Cardiac muscle cell (in vitro differentiated cells and primary cell): ENCODE measurements at places on chromosomes 5 and 9.
A peak's percentile ranks its signal among the peaks of the same experiment; 100 is the strongest.

DNA sequence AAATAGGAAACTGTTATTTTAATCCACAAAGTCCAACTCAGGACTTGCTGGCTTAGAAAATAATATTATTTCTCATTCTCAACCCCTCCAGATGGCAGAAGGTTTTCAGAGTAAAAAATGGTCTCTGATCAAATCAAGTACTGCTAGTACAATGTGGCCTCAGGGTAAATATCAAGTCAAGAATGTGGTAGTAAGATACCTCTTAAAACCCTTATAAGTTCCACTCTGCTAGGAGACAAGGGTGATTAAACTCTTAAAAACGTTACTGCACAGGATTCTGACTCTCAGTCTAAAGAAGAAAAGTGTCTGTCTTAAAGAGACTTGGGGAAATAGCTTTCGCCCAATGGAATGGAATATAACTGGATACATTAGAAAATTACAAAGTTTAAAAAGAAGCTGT, 120.8 kb upstream of the PDE4D start:
- H3K4me3 ChIP-seq = no peak overlapping the region
- no peaks in the 10 kb centered on the region for H3K4me1 ChIP-seq
- no peak overlapping the region for H3K27ac ChIP-seq
- no peak for DNase-seq
- H3K36me3 ChIP-seq = no peaks in the 10 kb centered on the region

GRCh38 chr5:179800071-179800695, 6.4 kb downstream of the LTC4S start:
- no peak for DNase-seq
- H3K4me1 ChIP-seq = peaks cover 22% of the 10 kb centered on the region
- H3K27me3 ChIP-seq = no peaks in the 10 kb centered on the region
- no peak overlapping the region for H3K4me3 ChIP-seq
- peaks cover 7% of the 10 kb centered on the region for H3K36me3 ChIP-seq

DNA sequence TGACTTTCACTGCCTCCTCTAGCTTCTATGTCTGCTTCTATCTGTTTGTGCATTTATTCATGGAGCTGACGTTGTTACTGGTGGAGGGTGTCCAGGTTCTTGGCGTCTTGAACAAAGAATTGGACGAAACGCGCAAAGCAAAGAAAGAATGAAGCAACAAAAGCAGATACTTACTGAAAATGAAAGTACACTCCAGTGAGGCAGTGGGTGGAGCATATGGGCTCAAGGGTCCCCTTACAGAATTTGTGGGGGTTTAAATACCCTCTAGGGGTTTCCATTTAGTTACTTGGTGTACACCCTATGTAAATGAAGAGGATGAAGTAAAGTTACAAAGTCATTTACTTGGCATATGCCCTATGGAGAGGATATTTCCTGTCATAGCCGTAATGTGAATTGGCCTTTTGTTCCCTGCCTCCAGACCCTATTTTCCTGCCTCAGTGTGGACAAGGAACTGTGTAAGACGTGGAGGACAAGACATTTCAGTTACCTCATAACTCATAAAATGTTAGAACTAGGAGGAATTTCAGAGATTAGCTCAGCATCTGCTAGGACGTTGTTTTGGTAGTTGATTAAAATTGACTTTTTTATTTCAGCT, 3.1 kb downstream of the POLR3G start:
- no peaks in the 10 kb centered on the region for H3K36me3 ChIP-seq
- H3K4me3 ChIP-seq = no peak overlapping the region
- no peak for DNase-seq
- H3K27me3 ChIP-seq = peaks cover 3% of the 10 kb centered on the region
- peaks cover 16% of the 10 kb centered on the region for H3K4me1 ChIP-seq

DNA sequence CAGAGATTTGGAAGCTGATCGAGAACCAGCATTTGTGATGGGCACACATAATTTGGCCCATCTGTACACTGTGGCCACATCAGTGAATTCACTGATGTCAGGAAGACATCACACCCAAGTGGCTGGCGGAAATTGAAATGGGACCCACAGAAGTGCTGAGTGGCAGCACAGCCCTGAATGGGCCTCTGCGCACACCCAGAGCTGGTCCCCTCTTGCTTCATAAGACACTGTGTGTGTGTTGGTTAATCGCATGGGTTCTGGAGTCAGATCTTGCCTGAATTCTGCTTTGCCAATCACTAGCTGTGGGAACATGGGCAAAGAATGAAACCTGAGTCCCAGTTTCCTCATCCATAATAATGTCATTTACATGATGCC, 72.2 kb downstream of the PCSK5 start:
- no peak overlapping the region for H3K27ac ChIP-seq
- no peak overlapping the region for H3K4me3 ChIP-seq

- H3K4me1 ChIP-seq = no peaks in the 10 kb centered on the region
- no peaks in the 10 kb centered on the region for H3K27me3 ChIP-seq
- no peak overlapping the region for H3K27ac ChIP-seq
- peak; percentile 88 for DNase-seq
- H3K36me3 ChIP-seq = no peaks in the 10 kb centered on the region
- no peak overlapping the region for H3K4me3 ChIP-seq
Observed at GRCh38 chr9:33452828-33453271, 5.5 kb upstream of the AQP3 start.

DNA sequence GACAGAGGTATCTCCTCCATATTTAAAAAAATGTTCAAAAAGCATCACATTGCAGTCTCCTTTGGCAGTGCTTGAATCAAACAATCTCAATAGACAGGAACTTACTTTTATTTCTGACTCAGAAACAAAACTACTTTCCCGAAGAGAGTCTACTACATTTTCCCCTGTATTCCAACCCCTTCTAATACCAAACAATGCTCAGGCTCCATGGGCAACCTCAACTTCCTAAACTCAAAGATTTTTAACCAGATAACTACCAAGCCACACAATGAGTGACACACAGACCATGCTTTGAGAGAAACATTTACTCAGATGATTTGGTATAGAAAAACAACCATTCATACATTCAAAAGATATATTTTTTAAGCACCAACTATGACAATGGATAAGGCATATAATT, 70.5 kb downstream of the APBA1 start:
- H3K27me3 ChIP-seq = no peaks in the 10 kb centered on the region
- DNase-seq = no peak
- no peaks in the 10 kb centered on the region for H3K36me3 ChIP-seq
- H3K27ac ChIP-seq = no peak overlapping the region
- no peak overlapping the region for H3K4me3 ChIP-seq

GRCh38 chr9:130664251-130665028, at the start of gene PRDM12:
Gene PRDM12, plus strand, starts transcription at chr9:130664594. Its CDS starts 60 bp downstream, at chr9:130664654.
- DNase-seq = no peak
- no peaks in the 10 kb centered on the region for H3K36me3 ChIP-seq
- peaks cover 100% of the 10 kb centered on the region for H3K27me3 ChIP-seq

- DNase-seq = no peak
- no peak overlapping the region for H3K4me3 ChIP-seq
- no peaks in the 10 kb centered on the region for H3K4me1 ChIP-seq
- no peaks in the 10 kb centered on the region for H3K36me3 ChIP-seq
- no peaks in the 10 kb centered on the region for H3K27me3 ChIP-seq
Observed at GRCh38 chr5:140391312-140391711, 10.3 kb upstream of the ANKHD1 start.

DNA sequence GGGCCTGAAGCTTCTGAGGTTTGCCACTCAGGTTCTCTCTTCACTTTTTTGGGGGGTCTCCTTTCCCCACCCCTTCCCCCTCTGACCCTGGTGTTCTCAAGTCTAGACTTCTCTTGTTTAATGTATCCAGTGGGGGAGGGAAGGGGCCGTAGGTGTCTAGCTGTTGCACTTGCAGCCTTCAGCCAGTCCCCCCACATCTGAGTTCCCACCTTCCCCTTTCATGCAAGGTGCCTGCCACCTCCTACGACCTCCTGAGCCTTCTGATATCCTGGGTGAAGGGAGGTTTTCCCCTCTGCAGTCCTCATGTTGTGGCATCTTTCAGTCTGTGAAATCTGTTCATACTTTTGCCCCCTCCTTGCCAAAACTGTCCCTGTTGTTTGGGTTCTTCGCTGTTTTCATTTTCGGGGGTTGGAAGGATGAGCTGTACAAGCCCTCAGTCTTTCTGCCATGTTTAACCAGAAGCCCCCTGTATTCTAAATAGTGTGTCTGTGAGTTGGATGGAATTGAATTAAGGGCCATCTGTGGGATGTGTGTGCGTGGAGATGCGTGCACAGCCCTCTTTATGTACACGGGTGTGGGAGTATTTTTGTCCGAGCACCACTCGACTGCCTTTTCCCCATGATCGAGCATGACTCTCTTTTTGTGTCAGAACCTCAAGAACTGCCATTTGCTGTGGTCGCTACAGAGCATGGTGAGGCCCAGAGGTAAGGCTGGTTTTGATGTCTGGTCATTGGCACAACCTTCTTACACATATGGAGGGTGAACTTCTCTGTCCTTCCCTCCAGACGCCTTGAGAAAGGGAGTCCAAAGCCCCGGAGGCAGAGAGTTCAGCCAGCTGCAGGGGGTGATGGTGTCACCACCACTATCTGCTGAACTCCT, 23.6 kb downstream of the PRRC2B start:
- H3K27me3 ChIP-seq = no peaks in the 10 kb centered on the region
- peak overlapping the region; percentile 78 for H3K27ac ChIP-seq
- peaks cover 63% of the 10 kb centered on the region for H3K4me1 ChIP-seq
- DNase-seq = no peak
- H3K4me3 ChIP-seq = no peak overlapping the region

DNA sequence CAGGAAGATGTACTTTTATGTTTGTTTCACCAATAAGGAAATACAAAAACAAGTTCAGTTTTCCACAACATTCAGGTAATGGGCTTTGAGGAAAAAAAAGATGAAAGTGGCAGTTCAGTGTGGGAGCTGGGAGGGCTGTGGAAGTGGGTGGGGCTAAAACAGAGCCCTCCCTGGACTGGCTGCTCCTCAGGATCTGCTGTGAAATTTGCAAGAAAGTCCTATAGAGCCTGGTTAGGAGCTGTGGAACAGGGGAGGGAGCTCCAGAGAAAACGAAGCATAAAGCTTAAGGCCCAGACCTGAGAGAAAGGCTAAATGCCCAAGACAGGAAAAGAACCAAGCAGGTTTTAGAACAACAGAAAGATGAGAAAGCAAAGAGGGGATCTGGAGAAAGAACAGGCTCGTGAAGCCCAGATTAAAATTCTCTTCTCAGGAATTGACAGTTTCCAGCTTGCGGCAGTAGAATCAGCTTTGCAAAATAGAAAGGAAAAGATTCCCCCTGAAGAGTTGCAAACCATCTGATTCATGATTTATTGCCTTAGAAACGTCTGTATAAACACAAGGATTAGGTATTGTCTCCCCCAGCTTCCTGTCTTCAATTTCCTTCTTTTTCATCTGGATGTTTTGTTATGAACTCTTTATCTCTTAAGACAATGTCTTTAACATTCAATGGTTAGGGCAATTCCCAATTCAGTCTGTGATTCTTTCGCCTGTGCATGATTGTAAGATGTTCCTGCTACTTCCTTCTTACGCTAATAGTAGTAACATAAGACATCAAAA, 26.3 kb upstream of the CRHBP start:
- no peak for DNase-seq
- no peaks in the 10 kb centered on the region for H3K27me3 ChIP-seq
- no peaks in the 10 kb centered on the region for H3K36me3 ChIP-seq
- H3K4me1 ChIP-seq = no peaks in the 10 kb centered on the region
- no peak overlapping the region for H3K4me3 ChIP-seq

DNA sequence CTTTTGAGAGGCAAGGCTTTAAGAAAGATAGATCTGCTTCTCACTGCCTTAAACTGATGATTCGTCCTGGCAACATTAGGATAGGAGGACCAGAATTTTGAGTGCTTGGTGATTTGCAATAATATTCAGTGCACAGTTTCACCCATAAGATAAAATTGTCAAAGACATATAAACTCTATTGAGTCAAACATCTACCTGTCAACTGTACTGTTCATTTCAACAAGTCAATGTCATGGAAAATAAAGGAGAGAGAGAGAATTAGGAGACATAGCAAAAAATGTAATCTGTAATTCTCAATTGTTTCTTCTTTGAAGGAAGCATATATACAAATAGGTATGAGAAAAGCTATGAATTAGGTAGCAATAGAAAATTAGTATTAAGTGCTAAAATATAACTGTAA, 237.2 kb downstream of the CDH12 start:
- H3K27ac ChIP-seq = no peak overlapping the region
- DNase-seq = no peak
- H3K36me3 ChIP-seq = no peaks in the 10 kb centered on the region
- H3K4me1 ChIP-seq = no peaks in the 10 kb centered on the region
- H3K4me3 ChIP-seq = no peak overlapping the region
- H3K27me3 ChIP-seq = no peaks in the 10 kb centered on the region

GRCh38 chr5:165622864-165623536, 2117.6 kb downstream of the MAT2B start:
- no peaks in the 10 kb centered on the region for H3K27me3 ChIP-seq
- H3K4me3 ChIP-seq = no peak overlapping the region
- H3K36me3 ChIP-seq = no peaks in the 10 kb centered on the region
- H3K27ac ChIP-seq = no peak overlapping the region
- no peaks in the 10 kb centered on the region for H3K4me1 ChIP-seq

DNA sequence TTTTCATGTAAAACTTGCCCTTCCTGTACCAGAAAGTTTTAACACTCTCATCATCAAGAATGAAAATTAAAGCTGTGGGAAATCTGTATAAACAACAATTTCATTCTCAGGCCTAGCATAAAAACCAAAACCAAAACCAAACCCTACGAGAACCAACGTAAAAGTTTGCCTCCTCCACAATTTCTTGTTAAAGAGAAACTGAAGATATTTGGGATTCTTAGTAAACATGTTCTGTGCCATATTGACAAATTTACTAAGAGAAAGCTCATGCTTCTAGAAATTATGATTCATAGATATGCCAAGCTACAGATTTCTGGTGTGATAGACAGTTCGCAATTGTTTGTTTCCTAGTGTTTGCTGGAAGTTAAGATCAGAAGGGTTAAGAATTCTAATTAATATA, 801.0 kb upstream of the NUDT12 start:
- no peaks in the 10 kb centered on the region for H3K4me1 ChIP-seq
- H3K27me3 ChIP-seq = no peaks in the 10 kb centered on the region
- no peak for DNase-seq
- H3K27ac ChIP-seq = no peak overlapping the region
- H3K36me3 ChIP-seq = no peaks in the 10 kb centered on the region

DNA sequence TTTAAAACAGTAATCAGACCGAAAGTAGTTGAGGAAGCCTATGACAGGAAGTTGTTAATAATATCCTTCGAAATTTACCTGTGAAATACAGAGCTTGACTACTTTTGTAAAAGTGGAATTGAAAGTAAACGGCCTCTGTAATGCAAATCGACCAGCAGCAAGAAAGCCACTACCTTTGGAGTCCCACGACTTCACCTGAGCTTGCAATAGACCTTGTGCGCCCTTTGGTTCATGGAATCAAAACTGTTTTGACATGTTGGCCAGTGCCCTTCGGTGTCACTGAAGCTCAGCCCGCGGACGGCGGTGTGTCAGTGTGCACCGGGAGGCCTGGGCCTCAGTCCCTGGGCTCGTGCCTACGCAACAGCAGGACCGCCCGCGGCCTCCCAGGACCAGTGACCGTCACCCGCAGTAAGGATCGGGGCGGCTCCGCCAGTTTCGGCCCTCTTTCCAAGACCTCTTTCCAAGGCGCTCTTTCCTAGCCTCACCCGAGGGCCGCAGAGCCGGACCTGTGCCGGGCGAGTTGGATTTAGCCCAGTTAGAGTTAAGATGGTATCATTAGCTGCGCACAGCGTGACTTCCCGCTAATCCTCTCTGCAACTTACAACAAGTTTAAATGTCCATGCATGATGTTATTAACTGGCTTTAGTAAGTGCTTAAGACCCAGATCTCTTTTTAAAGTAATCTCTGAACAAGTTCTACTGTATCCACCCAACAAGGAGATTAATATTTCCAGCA, 223.3 kb downstream of the MEF2C start:
- H3K27ac ChIP-seq = no peak overlapping the region
- H3K4me3 ChIP-seq = no peak overlapping the region
- DNase-seq = no peak
- H3K4me1 ChIP-seq = peaks cover 3% of the 10 kb centered on the region

GRCh38 chr5:116510517-116510916, 64.1 kb downstream of the SEMA6A start:
- no peaks in the 10 kb centered on the region for H3K27me3 ChIP-seq
- H3K36me3 ChIP-seq = no peaks in the 10 kb centered on the region
- H3K27ac ChIP-seq = no peak overlapping the region
- peak; percentile 35 for DNase-seq
- peaks cover 32% of the 10 kb centered on the region for H3K4me1 ChIP-seq
